ENCODE measurements at places on chromosomes 5 and 9.

- DNase-seq = no peak
These were observed 78.2 kb upstream of the ARAP3 start for GRCh38 chr5:141760193-141760592.

GRCh38 chr5:3373391-3373790 lies 222.2 kb upstream of the IRX1 start:
- no peak for DNase-seq

DNA sequence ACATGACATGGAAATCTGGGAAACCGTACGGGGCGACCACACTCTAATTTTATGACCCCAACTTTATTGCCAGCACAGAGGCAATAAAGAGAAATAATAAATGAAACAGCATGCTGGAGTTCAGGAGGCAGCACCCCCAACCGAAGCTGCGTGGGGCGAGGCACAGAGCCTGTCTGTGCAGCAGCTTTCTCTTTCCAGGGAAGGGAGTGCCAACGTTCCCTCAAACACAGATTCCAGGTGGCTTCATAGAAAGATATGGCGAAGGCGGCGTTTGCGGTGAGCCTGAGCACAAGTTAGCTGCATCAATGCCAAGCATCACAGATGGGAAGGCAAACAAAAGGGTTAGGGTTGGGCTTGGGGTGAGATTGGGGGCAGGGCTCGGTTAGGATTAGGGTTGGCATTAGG lies 114.8 kb downstream of the HSD17B3 start:
- no peak for DNase-seq

DNA sequence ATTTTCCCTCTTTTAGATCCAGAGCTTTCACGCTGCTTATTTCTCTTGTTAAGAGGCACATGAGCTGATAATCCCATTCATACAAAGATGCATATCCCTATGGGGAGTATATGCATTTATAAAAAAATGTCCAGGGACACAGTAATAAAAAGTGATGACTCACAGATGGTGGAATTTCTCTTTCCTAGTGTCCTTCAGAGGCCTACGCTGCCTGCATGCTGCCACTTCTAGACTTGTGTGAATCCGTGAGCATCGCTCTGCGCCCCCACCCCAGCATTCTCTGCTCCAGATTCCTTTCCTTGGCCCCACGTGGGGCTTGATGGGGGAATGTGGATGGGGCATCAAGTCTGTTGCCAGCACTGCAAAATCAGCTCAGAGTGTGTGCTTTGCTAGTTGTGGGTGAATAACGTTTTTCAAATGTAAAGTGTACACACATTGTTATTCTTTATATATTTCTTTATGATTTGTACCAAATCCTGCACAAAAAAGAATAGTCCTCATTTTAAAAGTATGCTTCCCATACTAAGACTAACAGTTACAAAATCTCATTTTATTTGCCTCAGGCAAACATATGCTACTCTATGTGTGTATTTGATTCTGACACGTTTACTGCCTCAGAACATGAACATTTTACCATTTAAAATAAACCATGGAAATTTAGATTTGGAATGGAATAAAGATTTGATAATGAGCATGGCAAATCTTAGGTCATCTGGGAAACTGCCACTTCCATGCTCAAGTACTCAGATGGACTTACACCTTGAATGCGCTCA lies 22.4 kb upstream of the RASGRF2 start:
- no peak for DNase-seq

GRCh38 chr9:96258967-96259366 lies 43.0 kb downstream of the HSD17B3 start:
- DNase-seq = no peak

GRCh38 chr5:38381361-38381760 lies 123.0 kb downstream of the EGFLAM start:
- DNase-seq = no peak

Measured in stimulated activated CD8-positive, alpha-beta memory T cell treated with anti-CD3 and anti-CD28 coated beads, Interleukin-12 subunit alpha, Interleukin-12 subunit beta, amount 100 ng/mL, for 4 hours (primary cell).